Kidney tubule cell (primary cell): ENCODE measurements at places on chromosomes 6 and 20.

GRCh38 chr20:5825130-5825719 lies 75.0 kb downstream of the SHLD1 start:
- no peak for DNase-seq

DNA sequence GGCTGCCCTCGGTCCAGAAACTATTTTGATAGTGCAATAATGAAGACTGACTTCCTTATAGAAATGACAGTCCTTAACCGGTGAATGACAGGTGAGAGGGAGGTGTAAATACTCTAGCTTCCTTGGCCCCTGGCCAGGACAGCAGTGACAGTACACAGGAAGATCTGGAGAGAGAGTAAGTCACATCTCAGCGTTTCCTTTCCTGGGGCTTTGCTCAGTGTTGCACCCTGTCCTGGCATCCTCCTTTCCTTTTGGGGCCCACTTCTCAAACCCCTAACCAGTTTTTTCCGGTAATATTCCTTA lies 336.9 kb downstream of the CD83 start:
- DNase-seq = peak; percentile 30

GRCh38 chr6:165800337-165800736 lies 137.3 kb upstream of the PDE10A start:
- DNase-seq = no peak

DNA sequence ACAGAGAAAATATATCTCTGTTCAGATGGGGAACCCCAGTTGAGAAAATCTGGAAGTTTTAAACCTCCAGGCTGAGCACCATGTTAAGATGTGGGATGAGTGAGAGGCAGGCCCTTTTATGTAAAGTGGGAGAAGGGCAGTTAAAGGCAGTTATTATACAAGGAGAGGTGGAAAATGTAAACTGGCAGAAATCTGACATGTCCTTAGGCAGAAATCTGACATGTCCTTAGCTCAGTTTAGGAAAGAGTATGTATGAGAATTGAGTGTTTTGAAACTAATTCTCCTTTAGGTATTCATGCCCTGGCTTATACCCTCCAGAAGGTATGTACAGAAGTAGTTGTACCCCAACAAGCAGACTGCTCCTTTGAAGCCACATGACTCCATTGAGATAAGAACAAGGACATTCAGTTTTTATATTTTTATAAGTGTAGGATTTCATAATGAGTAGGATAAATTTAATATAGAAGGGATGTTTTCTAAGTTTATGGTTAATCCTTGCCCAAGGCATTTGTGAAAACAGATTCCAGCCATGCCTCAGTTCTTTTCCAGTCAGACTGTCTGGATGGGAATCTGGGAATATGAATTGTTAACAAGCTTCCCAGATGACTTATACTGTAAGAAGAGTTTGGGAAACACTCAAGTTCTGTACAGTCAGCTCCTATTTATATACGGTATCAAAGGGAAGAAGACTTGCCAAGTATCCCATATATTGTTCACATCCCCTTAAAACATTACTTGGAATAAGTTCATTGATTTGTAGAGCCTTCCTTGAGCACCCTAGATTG lies 87.7 kb downstream of the SCAND1 start:
- no peak for DNase-seq

GRCh38 chr20:2260250-2260649 lies 35.6 kb upstream of the TGM3 start:
- no peak for DNase-seq

GRCh38 chr6:33956206-33956605 lies 152.4 kb upstream of the MLN start:
- DNase-seq = no peak
